Stimulated activated CD4-positive, alpha-beta T cell treated with anti-CD3 and anti-CD28 coated beads, Interleukin-12 subunit alpha, Interleukin-12 subunit beta, amount 100 ng/mL, for 24 hours (primary cell): ENCODE measurements at places on chromosomes 12 and 14.

DNA sequence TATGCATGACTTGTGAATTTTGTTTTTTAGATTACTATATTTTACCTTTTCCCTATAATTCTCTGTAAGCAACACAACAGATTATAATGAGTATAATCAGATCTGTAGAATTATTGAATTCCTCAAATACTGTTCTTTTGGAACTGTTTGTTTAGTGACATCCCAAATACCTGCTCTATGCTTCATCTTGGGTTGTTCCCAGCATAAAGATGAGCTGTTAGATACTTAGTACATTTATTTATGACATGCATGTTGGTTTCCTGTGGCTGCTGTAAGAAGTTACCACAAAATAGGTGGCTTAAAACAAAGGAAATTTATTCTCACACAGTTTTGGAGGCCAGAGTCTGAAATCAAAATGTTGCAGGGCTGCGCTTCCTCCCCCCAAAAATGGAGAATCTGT lies 78.4 kb downstream of the PTPRR start:
- DNase-seq: no peak

DNA sequence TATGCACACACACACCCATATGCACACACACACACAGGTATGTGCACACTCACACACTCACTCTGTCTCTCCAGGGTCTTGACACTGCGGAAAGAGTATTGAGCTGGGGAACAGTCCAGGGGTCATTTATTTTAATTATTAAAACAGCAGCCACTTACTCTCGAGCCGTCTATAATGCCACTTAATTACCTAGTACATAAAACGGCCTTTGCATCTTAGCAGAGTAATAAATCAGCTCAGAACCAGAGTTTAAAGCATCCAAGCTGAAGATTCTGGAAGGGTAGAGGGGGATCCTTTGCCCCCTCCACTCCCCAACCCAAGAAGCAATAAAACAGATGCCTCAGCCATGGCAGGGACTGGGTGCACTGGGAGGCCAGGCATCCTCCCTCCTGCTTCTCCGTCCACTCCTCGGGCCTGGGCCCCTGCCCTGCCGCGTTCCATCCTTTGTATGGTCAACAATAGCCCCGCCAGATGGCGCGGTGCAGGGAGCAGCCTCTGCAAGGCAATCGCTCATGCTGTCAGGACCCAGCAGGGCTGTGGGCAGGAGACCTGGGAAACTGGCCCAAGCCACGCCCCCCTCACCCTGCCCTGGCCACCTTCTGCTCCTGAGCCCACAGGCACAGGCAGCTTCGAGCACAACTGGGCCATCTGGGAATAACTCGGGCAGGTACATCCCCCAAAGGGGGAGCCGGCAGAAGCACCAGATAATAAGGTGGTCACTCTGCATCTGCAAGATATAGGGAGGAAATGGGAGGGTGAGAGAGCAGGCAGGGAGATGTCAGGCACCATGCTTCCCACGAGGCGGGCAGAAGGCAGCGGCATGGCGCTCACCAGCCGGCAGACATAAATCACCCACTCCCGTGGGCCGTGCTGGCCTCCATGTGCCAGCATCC lies 40.9 kb downstream of the CCDC85C start:
- no peak for DNase-seq

GRCh38 chr14:68762953-68763764 lies 29.7 kb downstream of the ZFP36L1 start:
- DNase-seq: no peak

DNA sequence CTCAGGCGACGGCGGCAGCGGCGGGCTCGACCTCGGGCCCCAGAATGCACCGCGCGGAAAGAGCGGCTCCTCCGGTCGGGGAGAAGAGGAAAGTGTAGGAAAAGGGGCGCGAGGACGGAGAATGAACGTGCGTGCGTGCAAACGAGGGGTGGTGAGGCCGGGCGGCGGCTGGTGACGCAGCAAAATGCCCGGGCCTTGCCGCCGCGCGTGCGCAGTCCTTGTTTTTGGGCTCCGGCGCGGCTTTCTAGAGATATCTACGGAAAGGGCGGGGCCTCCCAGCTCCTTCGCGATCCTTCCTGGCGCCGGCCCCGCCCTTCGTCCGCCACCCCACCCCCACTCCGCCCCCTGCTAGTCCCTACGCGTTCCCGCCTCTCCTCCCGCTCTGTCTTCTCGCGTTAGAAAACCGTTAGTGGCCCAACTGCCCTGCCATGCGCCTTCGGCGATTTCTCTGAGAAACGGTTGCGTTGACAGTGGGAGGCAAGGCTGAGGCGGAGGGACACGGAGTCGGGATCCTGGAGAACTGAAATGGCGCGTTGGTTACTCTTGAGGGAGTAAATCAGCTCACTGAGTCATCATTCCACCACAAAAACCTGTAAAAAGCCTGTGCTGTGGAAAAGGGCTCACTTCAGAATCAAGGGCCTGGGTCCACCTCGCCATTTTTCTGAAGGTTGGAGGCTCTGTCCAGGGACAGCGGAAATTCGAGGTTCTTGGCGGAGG lies at the start of gene PTGES3:
Gene PTGES3 (minus strand): TSS at position 156 of the 717 bp plus-strand sequence. CDS start 285 bp downstream, outside the sequence.
- peak; percentile 95 for DNase-seq

DNA sequence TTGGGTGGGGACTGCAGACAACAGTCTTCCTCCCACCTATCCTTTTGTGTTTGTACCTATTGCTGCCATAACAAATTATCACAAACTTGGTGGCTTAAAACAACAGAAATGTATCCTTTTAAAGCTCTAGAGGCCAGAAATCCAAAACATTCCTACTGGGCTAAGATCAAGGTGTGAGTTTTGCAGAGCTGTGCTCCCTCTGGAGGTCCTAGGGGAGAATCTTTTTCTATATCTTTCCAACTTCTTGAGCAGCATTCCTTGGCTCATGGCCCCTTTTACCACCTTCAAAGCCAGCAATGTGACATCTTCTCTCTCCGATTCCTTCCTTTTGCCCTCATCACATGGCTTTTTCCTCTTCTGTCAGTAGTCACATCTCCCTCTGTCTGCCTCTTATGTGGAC lies 190.6 kb downstream of the TTC8 start:
- DNase-seq: no peak

DNA sequence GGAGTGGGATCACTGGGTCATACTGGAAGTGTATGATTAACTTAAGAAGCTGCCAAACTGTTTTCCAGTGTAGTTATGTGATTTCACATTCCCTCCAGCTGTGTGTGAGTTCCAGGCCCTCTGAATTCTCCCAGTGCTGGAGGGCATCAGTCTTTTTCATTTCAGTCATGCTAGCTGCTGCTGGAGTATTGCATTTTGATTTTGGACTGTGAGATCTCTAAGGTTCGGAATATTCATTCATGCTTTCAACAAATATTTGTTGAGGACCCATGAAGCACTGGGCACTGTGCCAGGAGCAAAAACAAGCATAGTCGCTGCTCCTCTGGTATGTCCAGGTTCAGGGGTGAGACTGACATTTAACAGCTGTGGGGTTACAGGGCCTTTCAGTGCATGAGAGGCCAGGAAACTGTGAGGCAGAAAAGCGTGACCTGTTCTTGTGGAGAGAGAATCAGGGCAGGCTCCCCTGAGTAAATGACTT lies 133.2 kb downstream of the SCARB1 start:
- no peak for DNase-seq

- no peak for DNase-seq
Observed at GRCh38 chr12:13197032-13197431, 506 bp downstream of the EMP1 start.

- DNase-seq: no peak
Observed at GRCh38 chr14:104658325-104658712, 31.1 kb upstream of the INF2 start.

DNA sequence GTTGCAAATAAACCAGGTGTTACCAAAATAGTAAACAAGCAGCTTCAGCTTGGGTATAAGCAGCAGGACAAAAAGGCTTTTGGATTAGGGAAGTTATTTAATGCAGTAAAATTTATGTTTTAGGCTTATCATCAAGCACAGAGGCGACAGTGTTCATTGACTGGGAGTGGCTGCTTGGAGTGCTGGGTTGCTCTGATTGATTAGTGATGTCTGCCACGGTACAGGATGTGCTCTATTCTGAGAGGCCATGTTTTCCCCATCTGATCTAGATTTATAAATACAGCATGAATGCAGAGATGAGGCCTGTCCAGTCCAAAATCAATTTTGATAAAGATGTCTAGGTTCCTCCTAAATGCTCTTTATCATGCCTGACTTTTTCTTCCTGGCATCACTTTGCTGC lies 83.5 kb downstream of the MAP1LC3B2 start:
- no peak for DNase-seq

DNA sequence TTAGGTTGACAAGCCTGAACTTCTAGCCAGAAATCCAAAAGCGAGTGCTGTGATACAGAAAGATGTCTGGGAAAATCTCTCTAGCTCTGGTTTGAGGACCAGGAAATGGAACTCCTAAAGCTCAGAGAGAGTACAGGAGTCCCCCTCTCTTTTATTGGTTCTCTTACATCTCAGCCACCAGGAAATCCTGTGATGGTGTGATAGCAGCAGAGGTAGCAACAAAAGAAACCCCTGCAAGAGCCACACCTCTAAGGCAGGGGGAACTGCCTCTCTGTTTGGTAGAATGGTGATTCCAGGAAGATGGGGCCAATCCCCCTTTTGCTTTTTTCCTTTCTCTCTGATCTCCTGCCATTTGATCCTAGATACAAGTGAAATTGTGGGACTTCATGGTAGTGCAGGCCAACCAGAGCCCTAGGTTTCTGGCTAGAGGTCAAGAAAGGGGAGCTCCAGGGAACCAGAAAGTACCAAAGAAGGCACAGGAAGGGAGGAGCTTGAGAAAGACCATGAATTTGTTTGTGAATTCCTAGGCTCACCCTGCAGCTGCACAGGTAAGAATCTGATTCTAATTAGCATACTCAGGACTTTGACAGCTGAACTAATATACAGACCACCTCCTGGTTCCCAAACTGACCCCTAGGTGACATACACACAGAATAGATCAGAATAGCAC lies 88.5 kb downstream of the PAPLN start:
- no peak for DNase-seq

- no peak for DNase-seq
Observed at GRCh38 chr12:116577154-116577561, 18.0 kb downstream of the MAP1LC3B2 start.
